Activated naive CD8-positive, alpha-beta T cell treated with anti-CD3 and anti-CD28 coated beads for 36 hours (primary cell): ENCODE measurements at places on chromosomes 4 and X. TPM values are rescaled to one million over a fixed set of nuclear protein-coding genes. Genes with fewer than 3 reads are reported as not detected.

DNA sequence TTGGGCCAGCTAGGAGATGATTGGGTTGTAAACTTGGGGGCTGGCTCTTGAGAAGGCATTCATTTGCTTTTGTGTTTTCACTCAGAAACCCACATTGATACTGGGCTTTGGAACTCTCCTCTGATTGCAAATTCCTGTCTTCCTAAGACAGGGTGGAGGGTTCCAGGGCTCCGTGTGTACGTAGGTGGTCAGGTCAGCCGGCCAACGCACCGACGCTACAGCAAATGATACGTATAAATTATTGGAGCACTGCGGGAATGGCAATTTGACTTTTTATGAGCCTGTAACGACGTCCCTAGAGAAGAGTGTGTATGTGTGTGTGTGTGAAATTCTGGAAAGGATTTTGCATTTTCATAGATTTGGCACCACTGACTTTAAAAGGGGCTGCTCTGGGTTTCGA, 236.9 kb downstream of the SHOX start:
- DNase-seq, result no peak

DNA sequence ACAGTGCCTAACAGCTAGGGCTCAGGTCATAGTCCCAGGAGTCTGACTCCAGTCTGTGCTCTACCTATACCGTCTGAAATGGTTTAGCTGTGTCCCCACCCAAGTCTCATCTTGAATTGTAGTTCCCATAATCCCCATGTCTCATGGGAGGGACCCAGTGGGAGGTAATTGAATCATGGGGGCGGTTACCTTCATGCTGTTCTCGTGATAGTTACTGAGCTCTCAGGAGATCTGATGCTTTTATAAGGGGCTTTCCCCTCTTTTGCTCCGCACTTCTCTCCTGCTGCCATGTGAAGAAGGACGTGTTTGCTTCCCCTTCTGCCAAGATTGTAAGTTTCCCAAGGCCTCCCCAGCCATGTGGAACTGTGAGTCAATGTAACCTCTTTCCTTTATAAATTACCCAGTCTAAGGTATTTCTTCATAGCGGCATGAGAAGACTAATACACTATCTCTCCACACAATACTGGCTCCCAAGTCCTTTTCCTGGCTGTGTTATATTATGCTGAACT, 110.8 kb downstream of the AFAP1 start:
- no peak for DNase-seq

- DNase-seq, result no peak
Observed at GRCh38 chr4:109211671-109212070, 90.8 kb downstream of the COL25A1 start.

DNA sequence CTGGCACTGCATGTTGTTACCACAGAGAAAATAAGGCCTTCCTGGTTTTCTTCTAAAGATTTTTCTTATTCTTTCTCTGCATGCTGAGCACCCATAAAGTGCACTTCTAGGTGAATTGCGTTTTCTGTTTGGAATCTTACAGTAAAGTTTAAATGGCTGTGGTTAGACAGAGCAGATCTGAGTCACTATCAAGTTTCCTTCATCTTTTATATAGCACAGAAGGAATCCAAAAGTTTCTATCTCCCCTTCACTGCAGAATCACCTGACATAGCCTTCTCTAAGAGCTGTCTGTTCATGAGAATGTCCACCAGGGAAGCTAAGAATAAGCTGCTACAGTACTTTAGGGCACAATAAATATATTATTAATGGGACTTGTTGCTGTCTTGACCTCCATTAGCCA, 455.5 kb upstream of the FAM241A start:
- no peak for DNase-seq

DNA sequence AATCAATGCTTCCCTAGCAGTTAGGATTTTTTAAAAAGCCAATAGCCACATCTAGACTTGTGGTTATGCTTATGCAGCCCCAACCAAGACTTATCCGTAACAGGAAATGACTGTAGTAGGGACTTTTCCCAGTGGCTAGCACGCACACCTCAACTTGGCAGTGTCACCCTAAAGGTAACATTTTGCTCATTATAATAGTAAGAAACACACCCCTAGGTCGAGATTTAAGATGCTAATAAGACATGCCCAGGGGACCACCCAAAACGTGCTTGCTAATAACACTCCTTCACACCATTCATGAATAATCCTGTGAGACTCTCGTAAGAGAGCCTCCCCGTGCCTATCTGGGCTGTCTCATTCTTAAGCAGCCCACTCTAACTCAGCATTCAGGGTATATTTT, 195.3 kb downstream of the CHIC1 start:
- no peak for DNase-seq

DNA sequence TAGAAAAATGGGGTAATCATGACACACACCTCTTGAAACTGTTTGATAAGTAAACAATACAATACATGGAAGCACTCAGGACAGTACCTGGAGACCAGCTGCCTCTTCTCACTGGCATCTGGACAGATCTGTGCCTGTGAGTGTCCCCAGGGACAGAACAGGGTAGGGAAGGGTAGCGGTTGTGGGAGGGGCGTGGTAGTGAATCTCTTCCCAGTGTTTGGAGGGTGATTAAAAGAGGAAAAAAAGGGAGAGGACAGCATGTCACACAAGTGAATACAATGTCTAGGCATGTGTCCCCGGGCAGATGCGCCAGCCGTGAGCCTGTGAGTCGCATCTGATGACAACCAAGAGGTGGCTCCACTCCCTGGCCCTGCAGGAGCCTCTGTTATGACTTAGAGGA, 138.8 kb upstream of the MSX1 start:
- no peak for DNase-seq

DNA sequence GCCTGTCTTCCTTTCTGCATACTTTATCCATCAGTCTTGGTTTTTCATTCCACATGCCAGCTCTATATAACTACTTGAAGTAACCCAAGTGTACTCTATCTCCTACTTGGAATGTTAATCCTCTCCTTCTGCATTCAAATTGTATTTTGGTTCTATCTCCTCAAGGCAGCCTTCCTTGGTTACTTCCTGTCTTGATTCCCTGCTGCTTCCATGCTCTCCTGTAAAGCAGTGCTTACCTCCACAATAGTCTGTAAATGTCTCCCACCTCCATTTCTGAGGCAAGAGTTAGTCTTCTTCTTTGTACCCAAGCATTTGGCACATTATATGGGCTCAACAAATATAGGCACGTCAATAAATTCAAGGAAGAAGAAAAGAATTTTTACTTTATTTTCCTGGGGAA, 298.4 kb downstream of the ARHGAP24 start:
- DNase-seq, result no peak

DNA sequence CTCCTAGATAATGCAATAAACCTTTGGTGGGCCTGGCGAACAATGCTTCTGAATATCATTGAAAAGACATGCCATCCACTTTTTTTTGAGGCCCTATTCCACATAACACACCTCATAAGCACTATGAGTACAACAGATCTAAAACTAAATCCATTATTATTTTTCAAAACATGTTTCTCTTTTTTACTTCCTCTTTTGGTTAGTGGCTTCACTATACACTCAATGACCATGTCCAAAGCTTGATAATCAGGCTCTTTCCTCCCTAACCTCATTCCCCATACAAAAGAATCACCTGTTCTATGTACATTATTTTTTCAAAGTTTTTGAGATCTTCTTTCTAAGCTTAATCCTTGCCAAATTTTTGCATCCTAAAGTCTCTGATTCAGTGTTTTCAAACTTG, 20.4 kb upstream of the NPY2R start:
- no peak for DNase-seq

- DNase-seq, result no peak
Observed at GRCh38 chr4:123676890-123677229, 280.3 kb downstream of the SPRY1 start.

The AKAP14 gene
- total RNA-seq, result not detected
